ENCODE measurements at places on chromosomes 5 and 9.

DNA sequence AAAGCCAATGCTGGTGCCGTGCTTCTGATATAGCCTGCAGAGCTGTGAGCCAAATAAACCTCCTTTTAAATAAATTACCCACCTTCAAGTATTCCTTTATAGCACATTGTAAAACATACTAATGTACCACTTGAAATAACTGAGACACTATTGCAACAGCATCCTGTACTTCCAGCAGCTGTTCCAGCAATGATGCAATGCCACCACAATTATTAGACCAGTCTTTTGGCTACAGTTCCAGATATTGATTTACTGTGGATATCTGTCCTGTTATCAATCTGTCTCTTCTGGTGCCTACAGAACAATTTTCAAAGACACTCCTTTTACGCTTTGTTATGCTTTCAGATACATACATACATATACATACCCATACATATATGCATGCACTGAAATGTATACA is 567.9 kb downstream of the TAF11L14 start:
- DNase-seq: no peak

GRCh38 chr9:26175264-26175663 is 497.0 kb upstream of the TUSC1 start:
- no peak for DNase-seq

DNA sequence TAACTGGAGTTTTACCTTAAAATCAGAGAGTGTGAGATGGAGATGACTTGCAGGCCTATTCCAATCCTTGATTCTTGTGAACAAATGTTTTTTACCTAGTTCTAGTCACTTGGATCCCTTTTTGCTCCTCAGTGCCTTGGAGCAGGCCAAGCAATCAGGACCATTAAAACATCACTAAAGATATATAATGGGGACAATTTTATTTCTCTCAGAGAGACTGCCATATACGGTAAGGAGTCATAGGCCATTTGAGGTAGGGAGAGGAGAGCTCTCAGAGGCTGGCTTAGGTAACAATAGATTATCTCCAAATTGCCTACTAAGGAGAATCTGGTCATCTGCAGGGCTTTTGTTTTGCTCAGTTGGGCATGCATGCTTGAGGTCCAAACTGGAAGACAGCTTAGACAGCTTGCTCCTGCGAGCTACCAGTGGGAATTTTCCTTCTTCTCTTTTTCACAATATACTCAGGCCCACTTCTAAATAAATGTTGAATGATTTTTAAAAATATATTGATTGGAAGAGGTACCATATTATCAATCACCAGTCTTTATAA is 44.0 kb downstream of the FREM1 start:
- no peak for DNase-seq

DNA sequence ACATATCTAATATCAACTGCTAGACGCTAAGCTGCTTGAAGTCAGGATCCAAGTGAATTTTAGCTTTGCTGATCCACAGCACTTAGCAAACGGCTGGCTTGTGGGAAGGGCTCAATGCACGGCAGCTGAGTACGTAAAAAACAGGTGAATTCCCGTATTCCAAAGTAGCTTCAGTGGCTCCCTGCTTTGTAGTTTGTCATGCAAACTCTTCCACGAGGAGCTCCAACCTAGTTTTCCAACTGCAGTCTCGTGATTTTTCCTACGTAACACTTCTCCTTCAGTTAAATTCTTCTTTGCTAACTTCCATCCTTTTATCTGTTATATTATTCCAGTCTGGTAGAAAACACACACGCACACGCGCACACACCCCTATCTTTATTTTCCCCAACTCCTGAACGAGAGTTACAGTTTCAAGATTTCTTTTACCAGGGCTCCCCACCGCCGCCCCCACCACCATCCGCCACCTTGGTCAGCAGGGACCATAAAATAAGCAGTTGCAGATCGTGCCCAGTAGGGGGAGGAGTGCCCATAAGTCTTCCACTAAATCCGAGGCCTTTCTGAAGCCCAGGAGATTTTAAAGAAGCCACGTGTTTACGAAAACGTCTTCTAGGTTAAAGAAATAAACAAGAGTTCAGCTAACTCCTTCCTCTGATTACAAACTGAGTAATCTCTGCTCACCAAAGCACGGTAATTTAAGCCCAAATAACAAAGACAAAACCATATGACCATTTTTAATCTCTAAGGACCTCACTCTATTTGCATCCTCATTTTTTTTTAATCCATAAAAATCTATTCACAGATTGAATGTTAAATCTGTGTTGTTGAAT is 34.8 kb upstream of the TRIO start:
- DNase-seq: no peak
